ENCODE measurements at places on chromosomes 16 and 17. TPM values are rescaled to one million over a fixed set of nuclear protein-coding genes. Genes with fewer than 3 reads are reported as not detected.

- no peak for DNase-seq
Observed at GRCh38 chr16:86306011-86306644, 204.2 kb upstream of the FOXF1 start.

The KRT36 gene
- not detected for polyA plus RNA-seq

- DNase-seq = no peak
Observed at GRCh38 chr17:79785900-79786810, 8.2 kb downstream of the CBX2 start.

- DNase-seq = no peak
Observed at GRCh38 chr17:27290916-27291598, 2.9 kb upstream of the WSB1 start.

The SPHK1 gene
- 4.9 TPM for polyA plus RNA-seq

The NXPH3 gene
- 1.2 TPM for polyA plus RNA-seq

The GPR139 gene
- not detected for polyA plus RNA-seq

GRCh38 chr17:30347488-30347887 lies 13.6 kb upstream of the TMIGD1 start:
- no peak for DNase-seq

Data from renal pelvis (tissue), 12 donors.